ENCODE measurements at places on chromosomes 6 and 20.

GRCh38 chr6:96923400-96923799 lies 1.1 kb upstream of the KLHL32 start:
- no peak for DNase-seq

DNA sequence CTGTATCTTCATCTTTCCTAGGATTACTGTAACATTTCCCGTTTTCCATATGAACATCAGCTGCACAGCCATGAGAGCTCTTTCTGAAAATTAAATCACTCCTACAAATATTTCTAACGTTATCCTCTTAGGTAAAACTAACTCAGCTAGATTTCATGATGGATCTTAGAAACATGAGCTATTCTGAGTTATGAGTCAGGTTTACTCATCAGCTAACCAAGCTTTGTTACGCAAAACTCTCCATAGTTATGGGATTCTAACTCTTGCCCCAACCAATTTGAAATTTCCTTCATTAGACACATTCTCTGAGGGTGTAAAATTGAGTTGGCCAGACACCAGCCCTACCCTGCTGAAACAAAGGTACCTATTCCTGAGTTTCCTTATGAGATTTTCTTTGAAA lies 14.0 kb downstream of the DEFB110 start:
- DNase-seq, result no peak

GRCh38 chr20:57663681-57664451 lies 43.6 kb upstream of the ZBP1 start:
- peak; percentile 8 for DNase-seq

DNA sequence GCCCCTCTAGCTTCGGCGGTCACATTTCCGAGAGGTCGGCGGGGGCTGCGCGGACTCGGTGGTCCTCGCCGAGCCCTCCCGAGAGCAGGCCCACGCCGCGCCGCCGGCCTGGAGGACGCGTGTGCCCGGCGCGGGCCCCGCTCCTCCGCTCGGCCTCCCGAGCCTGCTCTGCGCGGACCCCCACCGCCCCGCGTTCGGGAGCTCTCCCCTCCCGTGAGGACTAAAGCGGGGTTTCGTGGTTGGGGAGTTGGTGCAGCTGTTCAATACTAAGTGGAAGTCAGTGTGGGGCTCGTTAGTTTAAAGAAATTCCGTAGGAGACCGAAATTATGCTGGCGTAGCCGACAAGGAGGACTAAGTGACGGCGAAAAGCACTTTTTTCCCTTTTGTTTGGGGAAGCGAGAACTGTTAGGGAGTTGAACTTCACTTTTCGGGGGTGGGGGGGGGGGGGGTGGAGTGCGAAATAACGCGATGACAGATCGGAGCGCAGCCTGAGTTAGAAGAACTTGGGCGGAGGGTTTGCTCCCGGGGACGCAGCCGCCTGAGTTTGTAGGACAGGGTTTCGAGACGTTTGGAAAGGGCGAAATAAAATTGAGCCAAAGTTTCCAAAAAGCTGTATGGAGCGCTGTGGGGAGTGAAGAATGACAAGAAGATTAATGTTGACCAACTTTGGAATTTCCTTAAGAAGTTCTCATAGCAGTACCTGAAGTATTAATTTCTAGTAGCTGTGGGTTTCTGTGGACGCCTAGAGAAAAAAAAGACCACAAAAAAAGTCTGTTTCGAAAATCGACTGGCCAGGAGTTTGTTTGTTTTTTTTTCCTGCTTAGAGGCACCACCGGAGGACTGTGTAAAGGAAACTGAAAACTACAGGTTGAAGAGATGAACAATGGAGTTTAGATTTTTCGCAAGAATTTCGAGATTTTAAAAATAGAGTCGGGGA lies 1.4 kb downstream of the QKI start:
- peak; percentile 43 for DNase-seq

DNA sequence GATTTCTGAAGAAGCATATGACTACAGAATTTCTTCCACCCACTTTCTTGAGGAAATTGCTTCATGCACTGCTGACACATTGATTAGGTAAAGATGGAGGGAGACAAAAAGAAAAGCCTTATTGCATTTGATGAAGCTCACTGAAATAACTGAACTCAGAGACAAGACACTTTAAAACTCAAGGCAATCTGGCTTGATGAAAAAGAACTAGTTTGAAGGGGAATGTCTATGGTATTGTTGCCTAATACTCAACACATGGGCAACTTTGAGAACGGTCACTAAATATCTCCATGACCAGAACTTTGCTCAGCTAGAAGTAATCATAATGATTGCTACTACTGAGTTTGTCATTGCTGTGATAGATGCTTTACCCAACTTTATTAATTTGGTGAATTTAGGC lies 38.1 kb downstream of the HTR1B start:
- no peak for DNase-seq

- DNase-seq, result no peak
Measured at GRCh38 chr20:4511776-4512175, 209.9 kb upstream of the PRND start.

DNA sequence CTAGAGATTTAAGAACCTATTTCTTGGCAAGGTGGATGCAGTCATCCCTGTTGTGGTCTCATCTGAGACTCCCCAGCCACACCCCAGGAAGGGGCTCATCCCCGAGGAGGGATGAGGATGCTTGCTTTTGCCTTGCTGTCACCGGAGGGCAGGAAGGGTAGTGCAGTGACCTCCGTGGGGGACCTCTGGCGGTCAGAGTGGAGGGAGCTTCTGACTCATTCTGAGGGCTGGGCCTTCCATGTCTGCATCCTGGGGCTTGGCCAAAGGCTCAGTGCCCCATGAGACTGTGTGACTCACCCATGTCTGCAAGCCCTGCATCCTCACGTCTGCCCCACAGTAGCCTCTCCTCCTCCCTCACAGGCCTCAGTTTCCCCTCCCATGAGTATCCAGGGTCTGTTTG lies 38.7 kb downstream of the UQCC2 start:
- DNase-seq, result peak; percentile 76

- DNase-seq, result peak; percentile 36
Measured at GRCh38 chr20:14826543-14827313, 489.3 kb upstream of the FLRT3 start.

DNA sequence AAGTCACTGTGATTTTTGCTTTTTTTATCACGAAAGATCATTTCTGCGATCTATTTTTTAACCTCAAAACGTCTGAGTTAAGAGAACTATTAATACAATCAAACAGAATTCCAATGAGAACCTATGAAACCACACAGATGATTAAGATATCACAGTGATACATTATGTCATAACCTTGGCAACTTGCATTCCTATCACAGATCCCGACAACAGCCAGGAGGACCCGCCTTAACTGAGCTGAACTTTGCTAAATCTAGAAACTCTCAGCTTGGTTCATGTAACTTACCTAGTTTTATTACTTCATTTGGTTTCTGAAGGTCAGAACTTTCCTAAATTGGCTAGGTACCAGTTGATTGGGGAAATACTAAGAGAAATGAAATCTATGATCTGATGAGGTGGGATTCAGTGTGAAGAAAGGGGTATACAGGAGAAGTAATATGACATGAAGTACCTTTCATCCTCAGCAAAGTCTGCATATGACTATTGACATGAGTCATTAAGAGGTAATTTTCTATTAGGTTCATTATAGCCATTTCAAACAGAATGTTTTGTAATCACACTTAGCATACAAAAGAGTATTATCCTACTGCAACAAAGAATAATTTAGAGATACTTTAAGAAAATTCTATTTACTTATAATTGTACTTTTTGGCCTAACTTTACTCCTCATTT lies 11.2 kb downstream of the LYRM4 start:
- no peak for DNase-seq

- DNase-seq, result no peak
Measured at GRCh38 chr6:81759782-81760181, 7.3 kb upstream of the TENT5A start.

GRCh38 chr6:34425132-34425497 lies 754 bp downstream of the RPS10 start:
- no peak for DNase-seq

Measured in BE2C (cell line).